ENCODE measurements at places on chromosomes 5 and 9.
A peak's percentile ranks its signal among the peaks of the same experiment; 100 is the strongest.

- DNase-seq, result no peak
Observed at GRCh38 chr5:17096952-17097695, 120.3 kb upstream of the BASP1 start.

DNA sequence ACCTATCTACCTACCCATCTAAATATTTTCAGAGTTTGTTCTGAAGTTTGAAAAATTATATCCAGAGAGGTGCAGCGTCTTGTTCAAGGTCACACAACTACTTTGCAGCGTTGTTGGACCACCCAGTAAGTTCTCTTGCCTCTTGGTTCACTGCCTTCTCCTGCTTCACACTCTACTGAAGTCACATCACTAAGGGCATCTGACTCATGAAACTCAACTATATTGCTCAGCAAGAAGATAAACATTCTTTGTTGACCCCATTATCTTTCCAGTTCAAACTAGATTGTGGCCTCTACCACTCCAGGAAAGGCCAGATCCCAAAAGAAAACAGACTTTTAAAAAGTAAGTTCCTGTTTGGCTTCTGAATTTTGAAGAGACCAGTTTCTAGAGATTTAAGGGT, 326.9 kb downstream of the SLIT3 start:
- no peak for DNase-seq

DNA sequence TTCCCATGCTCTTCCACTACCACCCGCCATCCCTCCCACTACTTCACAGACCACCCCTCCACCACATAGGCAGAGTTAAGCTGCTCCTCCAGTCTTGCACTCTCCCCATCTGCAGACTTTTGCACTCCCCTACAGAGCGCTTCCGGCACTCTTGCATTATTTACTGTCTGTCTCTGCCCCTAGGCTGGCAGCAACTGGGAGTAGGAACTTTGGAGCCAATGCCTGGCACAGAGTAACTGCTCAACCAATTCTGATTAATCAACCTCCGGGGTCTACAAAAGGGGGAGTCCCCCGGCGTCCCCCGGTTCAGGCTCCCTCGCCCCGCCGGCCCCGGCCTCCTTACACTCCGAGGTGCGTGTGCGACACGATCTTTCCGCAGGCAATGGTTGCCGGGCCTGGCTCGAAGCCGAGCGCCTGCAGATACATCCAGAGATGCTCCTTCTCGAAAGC, 498 bp downstream of the HAUS6 start:
- DNase-seq, result no peak

DNA sequence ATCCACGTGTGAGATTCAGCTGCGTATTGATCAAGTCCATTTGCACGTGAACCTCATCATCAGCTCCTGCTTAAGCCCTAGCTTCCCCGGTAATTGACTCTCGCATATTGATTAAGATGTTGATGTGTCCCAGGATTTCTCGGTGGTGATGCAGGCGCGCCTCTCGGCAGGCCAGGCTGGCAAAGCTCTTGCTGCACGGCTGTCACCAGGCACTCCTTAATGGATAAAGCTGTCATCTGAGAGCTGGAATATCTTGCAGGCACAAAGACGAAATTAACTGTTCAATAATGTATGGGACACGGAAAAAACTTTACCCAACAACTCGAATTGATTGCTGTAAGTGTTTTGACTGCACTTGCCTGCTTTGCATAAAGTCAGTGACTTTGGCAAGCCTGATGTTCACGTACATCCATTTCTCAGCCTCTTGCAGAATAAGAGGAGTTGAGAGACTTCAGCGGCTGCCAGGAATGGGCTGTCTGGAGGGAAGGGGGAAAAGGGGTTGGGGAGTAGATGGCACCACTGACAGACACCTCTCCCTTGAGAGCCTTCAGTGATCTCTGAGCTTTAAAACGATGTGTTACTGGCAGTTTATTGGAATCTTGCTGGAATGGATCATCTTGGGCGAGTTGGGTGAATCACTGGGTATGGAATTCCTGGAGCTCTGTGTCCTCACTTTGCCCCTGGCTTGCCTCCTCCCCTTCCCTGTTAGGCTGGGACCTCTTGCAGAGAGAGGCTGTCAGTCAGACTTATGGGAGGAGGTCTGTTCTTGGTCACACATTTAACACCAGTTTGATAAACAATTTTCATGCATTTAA, 650.3 kb downstream of the CCDC171 start:
- no peak for DNase-seq

DNA sequence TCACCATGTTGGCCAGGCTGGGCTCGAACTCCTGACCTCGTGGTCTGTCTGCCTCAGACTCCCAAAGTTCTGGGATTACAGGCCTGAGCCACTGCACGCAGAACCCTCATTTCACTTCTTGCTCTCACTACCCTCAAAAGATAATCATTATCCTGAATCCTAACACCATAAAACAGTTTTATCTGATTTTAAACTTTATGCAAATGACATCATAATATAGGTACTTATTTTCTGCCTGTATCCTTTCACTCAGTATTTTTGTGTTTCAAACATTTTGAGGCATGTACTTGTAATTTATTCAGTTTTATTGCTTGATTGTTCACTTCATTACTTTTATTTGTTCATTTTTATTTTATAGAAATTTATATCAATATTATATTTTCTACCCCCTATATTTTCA, 719.2 kb upstream of the ARRDC3 start:
- DNase-seq, result no peak

- no peak for DNase-seq
Observed at GRCh38 chr5:58722160-58722559, 139.3 kb downstream of the RAB3C start.

GRCh38 chr9:32412440-32412839, 28.0 kb downstream of the ACO1 start:
- no peak for DNase-seq

- no peak for DNase-seq
Observed at GRCh38 chr5:125604104-125604503, 819.1 kb upstream of the GRAMD2B start.

GRCh38 chr5:143576711-143577484, 173.4 kb upstream of the NR3C1 start:
- DNase-seq, result no peak

GRCh38 chr9:96009223-96009602, 133.7 kb downstream of the ERCC6L2 start:
- no peak for DNase-seq

DNA sequence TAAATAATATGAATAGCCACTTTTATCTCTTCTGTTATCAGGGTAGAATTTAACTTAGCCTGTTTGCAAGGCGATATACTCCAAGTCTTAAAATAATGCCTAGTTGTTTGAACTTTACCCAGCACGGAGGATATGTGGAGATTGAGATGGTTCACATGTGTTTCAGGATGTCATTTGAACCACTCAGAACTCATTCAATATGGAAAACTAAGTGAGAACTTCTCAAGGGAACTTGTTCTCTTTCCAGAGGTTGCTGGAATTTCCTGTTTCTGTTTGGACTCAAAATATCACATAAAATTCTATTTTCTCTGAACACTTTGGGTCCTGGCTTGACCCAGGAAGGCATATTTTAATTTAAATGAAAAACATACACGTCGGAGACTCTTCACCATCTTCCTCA, 139.1 kb upstream of the MYO10 start:
- no peak for DNase-seq

DNA sequence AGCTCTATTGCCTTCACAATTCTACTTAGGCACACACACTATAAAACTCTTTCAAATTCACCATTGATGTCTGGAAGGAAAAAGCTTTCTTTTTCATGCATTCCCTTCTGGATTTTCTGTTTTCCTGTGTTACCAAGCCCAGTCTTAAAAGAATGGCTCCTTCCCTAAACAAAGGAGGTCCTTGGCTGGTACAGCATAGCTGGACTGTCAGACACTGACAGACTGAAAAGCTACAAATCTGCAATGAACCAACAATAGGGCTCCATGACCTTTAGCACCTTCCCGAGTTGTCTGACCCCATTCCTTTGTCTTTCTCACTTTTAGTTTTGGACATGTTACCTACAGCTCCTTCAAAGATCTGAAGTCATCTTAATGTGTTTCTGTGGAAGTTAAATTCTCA, 382.5 kb downstream of the TMEM161B start:
- no peak for DNase-seq

- DNase-seq, result no peak
Observed at GRCh38 chr5:57903458-57903857, 420.8 kb upstream of the ACTBL2 start.

- DNase-seq, result no peak
Observed at GRCh38 chr9:68964765-68965164, 49.1 kb downstream of the PRKACG start.

DNA sequence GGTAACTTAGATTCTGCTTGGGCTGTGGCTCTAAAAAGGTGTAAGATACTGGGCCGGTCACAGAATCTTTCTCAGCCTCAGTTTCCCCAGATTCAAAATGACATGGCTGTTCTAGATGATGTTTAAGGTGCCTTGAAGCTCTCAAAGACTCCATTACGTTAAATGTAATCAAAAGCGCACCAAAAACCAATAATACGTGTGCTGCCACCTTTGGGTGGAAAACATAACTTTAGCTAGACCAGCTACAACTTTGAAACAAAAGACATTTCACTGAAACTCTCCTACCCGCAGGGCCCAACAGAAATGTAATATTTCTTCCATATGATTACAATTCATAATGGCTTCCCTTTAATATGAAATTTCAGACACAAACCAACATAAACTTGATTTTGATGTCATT, 35.0 kb upstream of the PCSK5 start:
- DNase-seq, result no peak

GRCh38 chr5:168314735-168315411, 23.4 kb downstream of the WWC1 start:
- no peak for DNase-seq

DNA sequence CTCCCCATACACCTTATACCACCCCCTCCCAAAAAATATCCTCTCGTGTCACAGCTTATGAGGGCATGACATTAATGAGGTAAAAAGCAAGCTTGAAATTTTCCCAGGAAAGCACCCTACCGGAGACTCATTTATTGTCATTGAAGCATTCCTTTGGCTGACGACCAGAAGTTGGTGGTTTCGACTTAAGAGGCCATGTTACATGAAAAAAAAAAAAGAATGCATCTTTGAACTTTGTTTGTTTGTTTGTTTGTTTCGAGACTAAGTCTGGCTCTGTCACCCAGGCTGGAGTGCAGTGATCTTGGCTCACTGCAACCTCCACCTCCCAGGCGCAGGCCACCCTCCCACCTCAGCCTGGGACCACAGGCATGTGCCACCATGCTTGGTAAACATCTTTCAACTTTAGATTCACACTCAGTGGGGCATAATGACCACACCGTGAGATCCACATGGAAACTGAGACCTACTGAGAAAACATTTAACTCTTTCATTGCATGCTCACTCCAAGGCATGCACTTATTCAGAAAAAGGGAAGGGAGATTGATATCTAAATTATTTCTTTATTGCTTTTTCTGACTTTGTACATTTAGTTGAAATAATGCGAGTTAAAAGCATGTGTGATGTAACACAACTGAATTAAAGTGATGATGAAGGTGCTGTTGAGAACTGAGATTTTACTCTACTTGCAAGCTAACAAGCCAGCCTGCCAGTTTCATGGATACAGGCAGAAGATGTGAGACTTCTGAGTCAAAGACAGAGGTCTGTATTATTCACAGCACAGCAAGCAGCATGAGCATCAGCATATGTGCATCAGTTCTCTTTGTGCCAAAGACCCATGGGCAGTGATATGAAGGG, 5.1 kb upstream of the RAB14 start:
- no peak for DNase-seq

GRCh38 chr5:33576726-33577590, 136.2 kb downstream of the TARS1 start:
- no peak for DNase-seq

DNA sequence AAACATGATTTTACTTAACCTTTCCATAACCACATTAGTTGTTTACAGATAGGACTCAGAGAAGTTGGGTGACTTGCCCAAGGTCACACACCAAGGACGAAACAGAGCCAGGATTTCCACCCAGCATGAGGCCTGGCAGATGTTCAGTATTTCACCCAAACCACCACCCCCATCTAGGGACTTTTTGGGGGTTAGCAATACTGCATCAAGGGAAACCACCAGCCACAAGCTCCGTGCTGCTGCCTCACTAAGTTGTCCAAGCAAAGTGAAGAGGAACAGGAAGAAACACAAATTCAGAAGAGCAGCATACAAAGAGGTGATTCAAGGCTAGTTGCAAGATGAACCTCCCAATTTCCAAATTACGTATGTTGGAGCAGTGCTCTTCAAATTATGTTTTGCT, 219.6 kb upstream of the RORB start:
- no peak for DNase-seq

- no peak for DNase-seq
Observed at GRCh38 chr9:133112663-133113026, 8.4 kb downstream of the RALGDS start.

DNA sequence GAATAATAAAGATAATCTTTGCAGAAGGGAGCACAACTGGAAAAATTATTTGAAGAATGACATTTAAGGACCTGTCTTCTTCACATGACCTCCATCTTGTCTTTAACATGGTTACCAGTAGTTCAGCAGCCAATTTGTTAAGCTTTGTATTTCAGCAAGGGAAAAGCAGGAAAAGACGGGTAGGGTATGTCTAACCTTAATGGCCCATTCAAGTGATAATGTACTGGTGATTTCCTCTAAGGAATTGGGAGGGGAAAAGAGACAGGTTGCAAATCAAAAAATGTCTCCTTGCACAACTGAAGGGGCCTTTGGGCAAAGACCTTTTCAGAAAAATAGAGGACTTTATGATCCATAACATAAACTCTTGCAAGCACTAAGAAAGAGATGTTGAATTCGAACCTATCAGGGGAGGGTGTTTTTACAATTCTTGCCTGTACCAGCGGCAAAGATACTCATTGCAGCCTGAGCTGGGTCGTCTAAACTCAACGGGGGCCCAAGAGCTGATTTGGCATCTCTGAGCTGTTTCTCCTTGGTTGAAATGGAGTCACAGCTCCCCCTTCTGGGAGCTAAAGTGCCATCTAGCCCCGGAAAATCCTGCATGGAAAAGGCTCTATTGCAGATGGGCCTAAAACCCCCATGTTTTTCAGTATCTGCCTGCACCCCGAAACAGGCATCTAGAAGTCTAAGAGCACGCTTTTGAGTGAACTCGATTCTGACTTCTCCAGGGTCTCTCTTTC, 3.8 kb downstream of the BRINP1 start:
- DNase-seq, result peak; percentile 7

GRCh38 chr5:96468956-96469355, 35.9 kb upstream of the PCSK1 start:
- no peak for DNase-seq

- DNase-seq, result no peak
Observed at GRCh38 chr9:100324594-100325200, 28.0 kb downstream of the TEX10 start.

GRCh38 chr9:93166699-93167098, 17.2 kb upstream of the WNK2 start:
- no peak for DNase-seq
